Hippocampal formation (tissue), 2 donors: ENCODE measurements at places on chromosomes 1 and 21.

GRCh38 chr1:236052232-236052993 is 12.5 kb downstream of the NID1 start:
- no peak for DNase-seq

DNA sequence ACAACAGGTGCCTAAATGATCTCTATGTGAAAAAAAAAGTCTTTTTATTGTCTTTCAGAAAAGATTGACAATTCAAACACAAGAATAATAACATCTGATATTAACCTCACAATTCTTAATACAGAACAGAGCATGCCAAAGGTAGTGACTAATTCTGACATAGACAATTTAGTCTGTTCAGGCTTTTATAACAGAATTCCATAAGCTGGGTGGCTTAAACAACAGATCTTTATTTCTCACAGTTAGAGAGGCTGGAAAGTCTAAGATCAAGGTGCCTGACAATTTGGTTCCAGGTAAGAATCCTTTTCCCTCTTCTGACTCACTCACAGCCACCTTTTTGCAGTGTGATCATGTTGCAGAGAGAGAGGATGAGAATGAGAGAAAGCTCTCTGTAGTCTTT is 27.0 kb downstream of the DPYD start:
- DNase-seq, result no peak

- no peak for DNase-seq
These were observed 9.8 kb upstream of the SSX2IP start for GRCh38 chr1:84700070-84700469.

- no peak for DNase-seq
These were observed 27.0 kb upstream of the LYPD8 start for GRCh38 chr1:248782416-248783141.

DNA sequence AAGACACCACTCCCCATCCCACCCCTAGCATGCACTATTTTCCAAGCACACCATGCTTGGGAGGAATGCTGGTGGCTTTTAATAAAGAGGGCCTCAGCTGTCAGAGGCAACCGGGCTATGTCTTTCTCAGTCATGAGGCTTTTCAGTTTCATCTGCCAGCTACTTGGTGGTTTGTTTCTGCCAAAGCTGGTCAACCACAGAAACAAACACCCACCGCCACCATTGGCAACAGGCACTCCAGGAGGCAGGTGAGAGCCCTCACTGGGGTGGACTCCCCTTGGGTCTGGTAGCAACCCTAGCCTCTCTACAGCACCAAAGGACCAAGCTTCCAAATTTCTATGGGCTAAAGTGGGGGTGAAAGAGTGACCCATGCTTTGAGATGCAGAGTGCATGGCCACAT is 54.3 kb upstream of the CD1D start:
- DNase-seq, result no peak

- no peak for DNase-seq
These were observed 43.9 kb upstream of the SAMSN1 start for GRCh38 chr21:14589855-14590563.

DNA sequence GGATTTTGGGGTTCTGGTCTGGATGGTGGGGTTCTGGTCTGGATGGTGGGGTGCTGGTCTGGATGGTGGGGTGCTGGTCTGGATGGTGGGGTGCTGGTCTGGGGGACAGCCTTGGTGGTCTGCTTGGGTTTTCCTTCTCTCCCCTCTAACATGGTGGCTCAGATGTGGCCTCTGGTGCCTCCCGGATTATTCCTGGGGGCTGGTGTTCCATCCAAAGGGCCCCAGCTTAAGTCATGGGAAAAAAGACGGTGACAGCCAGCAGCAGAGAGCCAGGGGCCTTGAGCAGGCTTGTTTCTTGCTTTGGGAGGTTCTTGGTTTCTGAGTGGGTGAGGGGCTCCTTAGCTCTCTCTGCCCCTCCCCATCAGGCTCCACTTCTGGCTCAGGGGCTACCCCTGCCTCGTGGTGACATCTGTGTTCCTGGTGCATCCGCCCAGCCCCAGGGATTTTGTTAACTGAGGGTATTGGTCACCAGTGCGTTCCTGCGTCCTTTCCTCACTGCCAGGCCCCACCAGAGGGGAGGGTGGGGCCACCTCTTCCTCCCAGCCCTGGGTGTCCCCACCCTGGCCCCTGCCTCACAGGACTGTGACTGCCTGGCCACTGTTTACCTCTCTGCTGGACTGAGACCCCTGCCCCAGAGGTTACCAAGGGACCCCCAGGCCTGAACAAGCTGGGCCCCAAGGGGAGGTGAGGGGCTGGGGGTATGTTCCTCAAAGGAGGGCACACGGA is 43.2 kb upstream of the ACTRT2 start:
- DNase-seq, result no peak

DNA sequence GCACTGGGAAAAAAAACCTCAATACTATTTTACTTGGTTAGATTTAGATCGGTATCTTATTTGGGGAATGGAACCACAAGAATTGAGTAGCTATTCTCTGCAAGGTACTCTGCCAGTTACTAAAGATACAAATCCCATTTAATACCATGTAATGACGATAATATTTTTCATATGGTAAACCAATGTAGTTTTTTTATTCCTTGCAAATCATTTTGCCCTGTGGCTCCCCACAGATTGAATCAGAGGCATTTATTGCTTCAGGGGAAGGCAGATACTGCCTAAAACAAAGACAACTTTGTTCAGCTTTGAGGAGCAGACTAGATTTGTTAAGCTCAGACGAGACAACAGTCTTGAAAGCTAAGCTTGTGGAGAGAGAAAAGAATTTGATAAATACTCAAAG is 226.7 kb upstream of the RUNX1 start:
- no peak for DNase-seq

DNA sequence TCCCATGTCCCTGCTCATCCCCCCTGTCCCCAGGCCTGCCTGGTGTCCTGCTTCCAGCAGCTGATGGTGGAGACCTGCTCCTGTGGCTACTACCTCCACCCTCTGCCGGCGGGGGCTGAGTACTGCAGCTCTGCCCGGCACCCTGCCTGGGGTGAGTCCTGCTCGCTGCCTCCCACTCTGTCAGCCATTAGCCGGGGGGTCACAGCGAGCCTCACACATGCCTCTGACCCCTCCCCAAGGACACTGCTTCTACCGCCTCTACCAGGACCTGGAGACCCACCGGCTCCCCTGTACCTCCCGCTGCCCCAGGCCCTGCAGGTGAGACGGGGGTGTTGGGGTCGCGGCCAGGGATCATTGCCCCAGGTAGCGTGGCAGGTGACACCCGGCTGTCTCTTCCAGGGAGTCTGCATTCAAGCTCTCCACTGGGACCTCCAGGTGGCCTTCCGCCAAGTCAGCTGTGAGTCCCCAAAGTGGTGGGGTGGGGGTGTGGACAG is 10.0 kb downstream of the SCNN1D start:
- no peak for DNase-seq

- no peak for DNase-seq
These were observed 2.5 kb upstream of the MAP7D1 start for GRCh38 chr1:36153476-36153875.

DNA sequence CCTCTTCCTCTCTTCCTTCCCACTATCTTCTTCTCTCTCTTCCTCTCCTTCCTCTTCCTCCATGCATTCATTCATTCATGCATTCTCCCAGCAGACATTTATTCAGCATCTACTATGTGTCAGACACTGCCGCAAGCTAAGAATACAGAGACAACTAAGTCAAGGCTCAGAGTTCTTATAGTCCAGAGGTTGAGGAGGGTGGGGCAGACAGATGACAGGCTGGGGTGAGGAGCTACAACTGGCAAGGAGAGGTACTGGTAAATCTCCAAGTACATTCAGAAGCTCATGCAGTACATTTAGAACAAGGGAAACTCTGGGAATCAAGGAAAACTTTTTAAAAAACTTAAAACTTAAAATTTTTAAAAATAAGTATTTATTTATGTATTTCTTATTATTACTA is 56.4 kb upstream of the FMOD start:
- no peak for DNase-seq

- no peak for DNase-seq
These were observed 2.4 kb downstream of the PEAR1 start for GRCh38 chr1:156895927-156896326.

GRCh38 chr1:223755992-223756775 is 43.8 kb downstream of the CAPN2 start:
- DNase-seq, result peak; percentile 71

DNA sequence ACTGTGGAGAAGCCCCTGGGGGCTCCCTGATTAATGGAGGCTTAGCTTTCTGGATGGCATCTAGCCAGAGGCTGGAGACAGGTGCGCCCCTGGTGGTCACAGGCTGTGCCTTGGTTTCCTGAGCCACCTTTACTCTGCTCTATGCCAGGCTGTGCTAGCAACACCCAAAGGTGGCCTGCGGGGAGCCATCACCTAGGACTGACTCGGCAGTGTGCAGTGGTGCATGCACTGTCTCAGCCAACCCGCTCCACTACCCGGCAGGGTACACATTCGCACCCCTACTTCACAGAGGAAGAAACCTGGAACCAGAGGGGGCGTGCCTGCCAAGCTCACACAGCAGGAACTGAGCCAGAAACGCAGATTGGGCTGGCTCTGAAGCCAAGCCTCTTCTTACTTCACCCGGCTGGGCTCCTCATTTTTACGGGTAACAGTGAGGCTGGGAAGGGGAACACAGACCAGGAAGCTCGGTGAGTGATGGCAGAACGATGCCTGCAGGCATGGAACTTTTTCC is 24.8 kb downstream of the PCSK9 start:
- peak; percentile 15 for DNase-seq

- no peak for DNase-seq
These were observed 97.3 kb downstream of the USP25 start for GRCh38 chr21:15826908-15827601.

- no peak for DNase-seq
These were observed 29.7 kb downstream of the ADARB1 start for GRCh38 chr21:45103971-45104520.

DNA sequence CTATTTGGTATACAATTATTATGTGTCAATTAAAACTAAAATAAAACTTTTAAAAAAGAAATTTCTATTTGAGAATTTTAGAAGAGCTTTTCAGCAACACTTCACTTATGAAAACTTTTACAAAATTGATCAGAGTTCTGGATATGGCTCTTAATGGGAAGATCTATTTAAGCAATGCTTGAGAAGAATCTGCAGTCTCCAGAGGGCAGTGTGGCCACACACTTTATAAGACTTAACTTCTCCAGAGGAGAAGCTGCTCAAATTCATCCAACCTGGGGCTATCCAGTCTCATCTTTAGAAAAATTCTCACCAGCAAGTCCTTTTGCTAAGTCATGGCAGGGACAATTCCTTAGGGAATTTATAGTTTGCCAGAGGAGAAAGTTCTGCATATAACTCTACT is 25.2 kb upstream of the AGO1 start:
- no peak for DNase-seq

- no peak for DNase-seq
These were observed 66.4 kb downstream of the DAB1 start for GRCh38 chr1:57357462-57357861.
